Activated CD4-positive, alpha-beta T cell treated with anti-CD3 and anti-CD28 coated beads, Interleukin-2, amount 50 U/mL, for 1 hour (primary cell): ENCODE measurements at places on chromosomes 1 and 21.

DNA sequence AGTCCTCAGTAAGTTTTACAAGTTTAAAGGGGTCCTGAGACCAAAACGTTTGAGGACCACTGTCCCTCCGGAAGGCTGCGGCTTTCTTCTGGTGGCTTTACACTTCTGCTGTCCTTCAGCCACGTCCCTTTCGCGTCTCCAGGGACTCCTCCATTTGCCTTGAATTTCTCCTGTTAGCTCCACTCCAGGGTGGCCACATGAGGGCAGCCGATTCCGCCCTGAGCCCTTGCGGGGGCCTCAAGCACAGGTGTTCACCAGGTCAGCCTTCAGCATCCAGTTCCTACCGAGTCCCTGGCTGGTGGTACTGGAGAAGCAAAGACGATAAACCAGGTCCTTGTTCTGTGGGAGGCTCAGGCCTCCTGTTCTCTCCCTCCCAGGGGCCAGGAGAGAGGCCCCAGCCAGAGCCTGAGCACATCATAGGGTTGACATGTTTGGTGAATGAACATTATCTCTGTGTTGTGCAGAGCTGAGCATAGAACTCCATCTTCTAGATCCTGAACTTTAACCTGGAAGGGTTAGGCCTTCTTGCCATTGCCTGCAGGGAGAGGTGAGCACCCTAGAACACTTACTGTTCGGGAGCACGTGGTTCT is 27.4 kb upstream of the COQ8A start:
- peak; percentile 30 for DNase-seq

- DNase-seq = no peak
These were observed 33.0 kb downstream of the PDE4B start for GRCh38 chr1:65825741-65826140.

- DNase-seq = no peak
These were observed 7.7 kb downstream of the ARHGEF2 start for GRCh38 chr1:155970531-155971167.

DNA sequence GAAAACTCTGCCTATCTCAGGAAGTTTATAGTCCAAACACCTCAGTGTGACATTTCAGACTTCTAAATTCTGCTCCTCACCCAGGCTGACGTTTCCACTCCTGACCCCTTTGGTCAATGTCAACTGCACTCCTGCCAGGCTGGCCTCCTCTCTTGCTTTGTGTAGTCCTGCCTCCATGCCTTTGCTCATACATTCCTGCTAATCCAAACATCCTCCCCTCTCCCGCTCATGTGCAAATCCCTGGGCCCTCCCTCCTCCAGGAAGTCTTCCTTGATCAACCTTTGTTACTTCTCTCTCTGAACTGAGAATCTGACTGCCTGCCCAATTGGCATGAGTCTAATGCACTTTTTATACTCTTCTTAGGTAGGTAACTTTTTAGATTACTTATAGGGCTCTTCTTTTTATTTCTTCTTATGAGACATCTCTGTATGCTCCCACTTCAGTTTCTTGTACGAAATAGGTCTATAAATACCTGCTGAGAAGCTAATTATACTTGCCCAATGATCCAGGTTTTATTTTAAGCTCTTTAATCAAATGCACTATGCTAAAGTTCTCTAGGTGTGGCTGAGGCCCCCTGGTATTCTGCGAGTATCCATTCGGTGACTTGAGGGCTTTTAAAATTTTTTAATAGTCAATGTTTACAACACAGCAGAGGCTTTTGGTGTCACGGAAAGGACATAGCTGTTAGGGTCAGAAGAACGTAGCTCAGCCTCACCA is 128.1 kb downstream of the PLXNA2 start:
- no peak for DNase-seq

- no peak for DNase-seq
These were observed 90.1 kb downstream of the PPP1R12B start for GRCh38 chr1:202438393-202439174.

- DNase-seq = no peak
These were observed 1604.7 kb downstream of the PLA2G4A start for GRCh38 chr1:188433425-188433824.
